ENCODE measurements at places on chromosomes 11 and 22.

DNA sequence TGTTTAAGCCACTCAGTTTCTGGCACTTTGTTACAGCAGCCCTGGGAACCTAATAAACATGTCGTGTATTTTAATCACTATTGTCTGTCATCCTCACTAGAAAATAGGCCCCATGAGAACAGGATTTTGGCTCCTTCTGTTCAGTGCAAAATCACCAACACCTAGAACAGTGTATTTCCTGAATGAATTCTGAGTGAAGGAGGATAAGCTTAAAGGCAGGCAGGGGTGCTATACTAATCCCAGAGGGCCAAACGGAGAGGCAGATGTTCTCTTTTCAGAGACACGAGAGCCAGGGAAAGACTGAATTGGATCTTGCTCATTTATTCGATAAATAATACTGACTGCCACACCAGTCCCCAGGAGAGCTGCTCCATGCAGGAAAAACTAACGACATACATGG lies 10.4 kb downstream of the SMCO4 start:
- DNase-seq, result no peak

DNA sequence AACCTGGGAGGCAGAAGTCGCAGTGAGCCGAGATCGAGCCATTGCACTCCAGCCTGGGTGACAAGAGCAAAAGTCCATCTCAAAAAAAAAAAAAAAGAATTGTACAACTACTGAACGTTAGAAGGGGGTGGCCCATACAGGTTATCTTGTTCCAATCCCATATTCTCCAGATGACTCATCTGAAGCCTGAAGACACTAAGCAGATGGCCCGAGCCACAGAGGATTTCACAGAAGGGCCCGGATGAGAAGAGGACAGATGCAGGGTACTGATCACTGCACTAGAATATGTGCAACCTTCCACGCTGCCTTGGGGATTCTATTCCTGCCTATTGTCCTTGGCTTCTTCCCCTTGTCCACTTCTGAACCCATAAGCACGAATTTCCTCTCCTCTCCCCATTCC lies 70.9 kb upstream of the UBASH3B start:
- DNase-seq, result no peak

GRCh38 chr11:128512474-128512996 lies 74.8 kb downstream of the ETS1 start:
- DNase-seq, result no peak

DNA sequence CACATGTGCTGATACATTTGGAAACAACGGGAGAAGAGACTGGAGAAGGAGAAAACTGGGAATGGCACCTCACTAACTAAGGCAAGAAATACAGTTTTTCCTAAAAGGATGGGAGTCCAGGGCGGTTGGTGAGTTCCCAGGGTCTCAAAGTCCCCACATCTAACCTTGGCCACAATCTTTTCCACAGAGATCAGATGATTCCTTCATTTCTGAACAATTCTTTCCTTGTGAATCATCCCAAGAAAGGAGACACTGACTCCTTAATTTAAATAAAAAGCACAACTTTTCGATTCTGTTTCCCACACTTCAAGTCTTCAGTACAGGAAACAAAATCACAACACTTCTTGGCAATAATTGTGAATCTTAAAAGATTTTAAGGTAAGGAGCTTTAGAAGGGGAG lies 384.7 kb downstream of the DCDC1 start:
- DNase-seq, result no peak

GRCh38 chr22:29190051-29190450 lies 15.6 kb upstream of the EMID1 start:
- DNase-seq, result no peak

GRCh38 chr11:41245704-41246398 lies 213.6 kb downstream of the LRRC4C start:
- no peak for DNase-seq
